ENCODE measurements at places on chromosomes 4 and X. TPM values are rescaled to one million over a fixed set of nuclear protein-coding genes. Genes with fewer than 3 reads are reported as not detected.

- DNase-seq: no peak
Measured at GRCh38 chr4:4641661-4642495, 100.0 kb upstream of the STX18 start.

DNA sequence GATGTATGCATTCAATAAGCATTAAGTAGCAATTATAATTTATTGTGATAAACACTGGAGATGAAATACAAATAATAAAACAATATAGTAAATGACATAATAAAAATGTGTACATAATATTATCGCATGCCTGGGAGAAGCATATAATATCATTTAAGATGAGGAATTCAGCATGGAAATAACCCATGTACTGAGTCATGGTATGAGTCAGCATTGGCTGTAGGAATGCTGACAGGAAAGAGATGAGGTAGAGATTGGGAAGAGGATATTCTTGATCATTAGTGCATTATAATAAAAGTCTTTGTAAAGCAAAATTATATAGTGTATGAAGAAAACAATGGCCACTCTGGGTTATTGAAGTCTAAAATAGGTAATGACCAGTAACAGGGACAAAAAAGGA is 82.8 kb downstream of the MAGEB10 start:
- DNase-seq: no peak

Gene XAGE1A
- total RNA-seq: not detected

Gene TMEM184C
- total RNA-seq: 25.9 TPM

Gene PRDM8
- total RNA-seq: 25.3 TPM

DNA sequence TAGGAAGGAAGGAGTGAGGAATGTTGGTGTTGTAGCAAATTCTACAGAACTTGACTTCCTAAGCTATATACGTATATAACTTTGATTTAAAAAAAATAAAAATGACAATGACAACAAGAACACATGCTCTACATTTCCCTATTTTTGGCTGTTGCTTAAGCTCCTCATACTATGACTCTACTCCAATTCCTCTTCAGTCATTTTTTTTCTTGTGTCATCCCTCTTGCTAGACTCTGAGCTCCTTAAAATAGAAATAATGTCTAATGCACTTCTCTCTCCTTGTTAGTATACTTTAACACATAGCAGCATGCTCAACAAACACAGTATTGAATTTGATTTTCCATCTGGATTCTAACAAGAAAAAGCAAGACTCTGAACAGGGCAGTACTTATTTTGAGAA is 144.0 kb downstream of the HDX start:
- DNase-seq: no peak

- no peak for DNase-seq
Measured at GRCh38 chrX:39972340-39972739, 125.4 kb downstream of the BCOR start.

- DNase-seq: no peak
Measured at GRCh38 chr4:41331224-41331623, 74.5 kb downstream of the UCHL1 start.

GRCh38 chr4:113524096-113524495 is 237.4 kb downstream of the CAMK2D start:
- no peak for DNase-seq

GRCh38 chrX:2928583-2929434 is at the start of gene ARSD:
ARSD (minus strand) TSS chrX:2929339; CDS start chrX:2929275, 64 bp downstream.
- no peak for DNase-seq

DNA sequence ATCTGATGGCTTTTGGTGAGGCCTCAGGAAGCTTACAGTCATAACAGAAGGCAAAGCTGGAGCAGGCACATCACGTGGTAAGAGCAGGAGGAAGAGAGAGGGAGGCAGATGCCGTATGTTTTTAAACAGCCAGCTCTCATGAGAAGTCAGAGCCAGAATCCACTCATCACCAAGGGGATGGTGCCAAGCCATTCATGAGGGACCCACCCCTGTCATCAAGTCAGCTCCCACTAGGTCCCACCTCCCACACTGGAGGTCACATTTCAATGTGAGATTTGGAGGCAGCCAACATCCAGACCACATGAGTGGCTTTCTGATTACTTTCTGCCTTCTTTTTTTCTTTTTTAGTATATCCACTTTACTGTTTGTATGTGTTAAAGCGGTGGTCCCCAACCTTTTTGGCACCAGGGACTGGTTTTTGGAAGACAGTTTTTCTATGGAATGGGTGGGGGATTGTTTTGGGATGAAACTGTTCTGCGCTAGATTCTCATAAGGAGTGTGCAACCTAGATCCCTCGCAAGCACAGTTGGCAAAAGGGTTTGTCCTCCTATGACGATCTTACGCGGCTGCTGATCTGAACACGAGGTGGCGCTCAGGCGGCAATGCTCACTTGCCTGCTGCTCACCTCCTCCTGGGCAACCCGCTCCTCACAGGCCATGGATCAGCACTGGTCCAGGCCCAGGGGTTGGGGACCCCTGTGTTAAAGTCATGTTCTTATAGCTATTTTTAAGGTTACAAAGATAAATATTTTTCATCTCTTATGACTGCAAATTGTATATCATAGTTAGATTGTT is 61.7 kb downstream of the SLIT2 start:
- DNase-seq: peak; percentile 14

Gene CXorf49
- total RNA-seq: not detected

- DNase-seq: peak; percentile 31
Measured at GRCh38 chr4:36241771-36242170, 2.5 kb downstream of the ARAP2 start.

DNA sequence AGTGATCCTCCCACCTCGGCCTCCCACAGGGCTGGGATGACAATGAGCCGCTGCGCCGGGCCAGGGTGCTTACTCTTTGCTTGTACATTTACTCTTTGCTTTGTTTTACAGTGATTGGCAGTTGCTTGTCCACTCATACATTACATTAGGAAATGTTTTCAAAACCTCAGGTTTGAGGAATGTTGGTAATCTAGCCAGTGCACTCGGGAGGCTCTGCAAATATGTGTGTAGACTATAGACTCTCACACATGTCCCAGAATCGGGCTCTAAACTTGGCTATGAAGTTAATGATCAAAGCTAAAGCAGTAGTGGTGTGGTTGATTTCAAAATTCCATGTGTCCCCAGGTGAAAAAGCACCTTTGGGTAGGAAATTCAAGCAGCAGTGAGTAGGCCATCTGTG is 20.5 kb downstream of the TRMT44 start:
- DNase-seq: no peak

Gene EVC
- total RNA-seq: 7.8 TPM

DNA sequence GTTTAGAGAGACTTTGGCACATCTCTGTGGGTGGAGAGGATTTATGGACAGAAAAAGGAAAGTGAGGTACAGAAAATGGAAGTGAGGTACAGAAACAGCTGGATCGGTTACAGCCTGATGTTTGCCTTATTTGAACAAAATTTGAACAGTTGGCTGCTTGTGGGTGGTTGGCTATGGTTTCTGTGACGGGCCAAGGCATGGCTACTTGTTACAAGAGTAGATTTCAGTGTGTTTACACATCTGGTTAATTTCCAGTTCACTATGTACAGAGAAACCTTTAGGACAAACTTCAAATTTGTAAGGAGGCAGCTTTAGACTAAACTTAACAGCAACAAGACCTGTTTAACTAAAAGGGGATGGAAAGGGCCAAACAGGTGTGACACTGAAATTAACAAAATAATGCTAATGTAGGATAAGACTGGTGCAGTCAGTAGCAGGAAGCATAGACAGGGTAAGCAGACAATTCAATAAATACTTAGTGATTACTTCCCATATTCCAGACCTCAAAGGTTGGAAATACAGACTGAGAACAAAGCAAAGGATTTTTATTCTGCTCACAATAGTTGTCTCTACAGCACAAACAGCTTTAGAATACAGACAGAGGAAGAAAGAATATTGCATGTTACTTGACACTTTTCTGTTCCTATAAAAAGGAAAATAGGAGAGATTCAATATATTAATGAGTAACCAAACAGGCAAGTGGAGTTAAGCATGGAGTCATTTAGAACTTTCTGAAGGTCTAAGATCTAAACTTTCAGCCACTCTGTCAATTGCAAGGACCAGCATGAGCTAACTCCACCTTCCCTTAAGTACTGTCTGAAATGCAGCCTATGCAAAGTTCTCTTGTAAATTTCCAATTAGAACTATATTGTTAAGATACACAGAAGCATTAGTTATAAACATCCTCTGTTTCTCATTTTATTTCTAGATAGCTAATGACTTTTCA is 294.4 kb upstream of the FAT4 start:
- no peak for DNase-seq

- DNase-seq: no peak
Measured at GRCh38 chrX:49210406-49210805, 10.4 kb upstream of the SYP start.

Gene CENPE
- total RNA-seq: 1.3 TPM

Gene KLB
- under 0.01 TPM for total RNA-seq

- peak; percentile 10 for DNase-seq
Measured at GRCh38 chr4:101806914-101807313, 16.4 kb downstream of the BANK1 start.

Gene MAOB
- under 0.01 TPM for total RNA-seq

- DNase-seq: no peak
Measured at GRCh38 chr4:108794136-108794535, 31.3 kb upstream of the ETNPPL start.

Gene ZDHHC9
- total RNA-seq: 9.2 TPM

Gene CXCL1
- total RNA-seq: 0.27 TPM

GRCh38 chr4:77798385-77798784 is 20.8 kb downstream of the CNOT6L start:
- no peak for DNase-seq

Gene MTCP1
- 3.2 TPM for total RNA-seq
